Activated naive CD4-positive, alpha-beta T cell treated with anti-CD3 and anti-CD28 coated beads, Interleukin-2, amount 10 ng/mL, durations not matched to agents 5 hours and 36 hours (primary cell): ENCODE measurements at places on chromosomes 4 and X. TPM values are rescaled to one million over a fixed set of nuclear protein-coding genes. Genes with fewer than 3 reads are reported as not detected.

Gene LRIT3
- 0.19 TPM for total RNA-seq

Gene TMEM271
- not detected for total RNA-seq

Gene XPNPEP2
- total RNA-seq: 1.7 TPM

Gene PRKG2
- total RNA-seq: 1.0 TPM

Gene AWAT2
- total RNA-seq: not detected

Gene GPR78
- 0.08 TPM for total RNA-seq

Gene RBM47
- total RNA-seq: 3.0 TPM

Gene PRRG3
- total RNA-seq: not detected

Gene STPG2
- total RNA-seq: 0.13 TPM

Gene DAPP1
- total RNA-seq: 33.1 TPM
